ENCODE measurements at places on chromosomes 12 and 14.

- DNase-seq: no peak
Observed at GRCh38 chr12:28034271-28034670, 61.7 kb upstream of the PTHLH start.

DNA sequence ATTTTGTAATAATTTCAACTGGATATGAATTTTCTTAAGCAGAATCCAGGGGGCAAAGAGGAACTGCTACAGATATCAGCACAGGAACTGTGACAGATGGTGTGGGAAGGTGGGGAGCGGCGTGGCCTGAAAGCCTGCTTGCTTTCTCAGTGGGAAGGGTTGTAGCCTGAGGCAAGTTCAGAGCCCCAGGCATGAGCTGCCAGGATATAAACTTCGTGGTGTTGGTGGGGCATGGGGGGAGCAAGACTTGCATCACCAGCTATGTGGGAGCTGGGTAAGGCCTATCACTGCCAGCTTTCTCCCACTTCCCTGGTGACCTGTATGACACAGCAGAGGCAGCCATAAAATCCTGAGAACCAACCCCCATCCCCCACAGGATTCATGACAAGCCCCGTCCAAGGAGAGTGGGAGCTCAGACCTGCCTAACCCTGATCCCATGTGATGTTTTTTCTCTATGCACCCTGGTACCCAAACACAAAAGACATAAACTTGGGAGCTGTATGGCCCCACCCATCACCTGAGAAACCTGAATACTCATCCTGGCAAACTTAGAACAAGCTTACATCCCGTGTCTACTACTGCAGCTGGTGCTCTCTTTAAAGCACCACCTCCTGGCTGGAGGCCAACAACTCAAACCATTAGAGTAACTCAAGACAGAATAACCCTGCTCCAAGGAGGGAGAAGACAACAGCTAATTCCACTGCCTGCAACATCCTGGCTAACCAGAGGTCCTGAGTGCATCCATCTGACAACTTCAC, 16.5 kb downstream of the CLEC1A start:
- DNase-seq: no peak

DNA sequence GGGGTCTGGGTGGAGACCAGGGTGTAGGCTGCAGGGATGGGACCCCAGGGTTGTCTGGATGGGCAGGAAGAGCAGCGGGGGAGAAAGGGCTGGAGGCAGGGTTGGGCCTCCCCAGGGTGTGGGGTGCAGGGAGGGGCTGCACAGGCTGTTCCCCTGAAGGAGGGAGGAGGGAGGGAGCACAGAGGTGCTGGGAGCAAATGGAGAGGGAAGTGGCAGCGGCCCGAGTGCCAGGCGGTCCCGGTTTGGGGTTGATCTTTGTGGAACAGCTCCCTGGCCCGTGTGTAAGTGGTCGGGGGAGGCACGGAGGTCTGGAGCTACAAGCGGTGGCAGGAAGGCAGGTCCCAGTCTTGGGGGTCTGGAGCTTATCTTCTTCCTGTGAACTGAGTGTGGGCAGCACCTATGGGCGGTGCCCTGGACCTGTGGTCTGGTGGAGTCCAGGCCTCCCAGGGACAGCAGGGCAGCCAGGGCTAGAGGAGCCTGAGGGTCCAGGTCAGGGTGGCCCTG, 391.6 kb downstream of the TMEM121 start:
- peak; percentile 4 for DNase-seq

DNA sequence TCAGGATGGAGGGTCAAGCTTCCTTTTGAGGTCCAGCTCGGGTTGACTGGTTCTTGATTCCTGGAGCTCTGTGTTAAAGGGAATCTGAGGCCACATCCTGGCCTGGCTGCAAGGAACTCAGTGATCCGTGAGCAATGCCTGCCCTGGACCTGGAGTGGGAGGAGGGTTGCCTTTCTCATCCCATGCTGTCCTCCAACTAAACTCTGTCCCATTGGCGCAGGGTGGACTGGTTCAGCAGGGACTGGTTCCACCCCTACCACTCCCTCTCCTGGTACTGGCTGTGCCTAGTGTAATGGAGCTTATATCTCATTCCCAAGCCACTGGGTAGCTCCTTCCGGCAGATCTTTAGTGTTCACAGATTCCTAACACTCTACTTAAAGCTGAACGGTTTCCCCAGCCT, 3.9 kb upstream of the CMKLR1 start:
- no peak for DNase-seq

- no peak for DNase-seq
Observed at GRCh38 chr12:1696800-1697199, 5.9 kb downstream of the ADIPOR2 start.

DNA sequence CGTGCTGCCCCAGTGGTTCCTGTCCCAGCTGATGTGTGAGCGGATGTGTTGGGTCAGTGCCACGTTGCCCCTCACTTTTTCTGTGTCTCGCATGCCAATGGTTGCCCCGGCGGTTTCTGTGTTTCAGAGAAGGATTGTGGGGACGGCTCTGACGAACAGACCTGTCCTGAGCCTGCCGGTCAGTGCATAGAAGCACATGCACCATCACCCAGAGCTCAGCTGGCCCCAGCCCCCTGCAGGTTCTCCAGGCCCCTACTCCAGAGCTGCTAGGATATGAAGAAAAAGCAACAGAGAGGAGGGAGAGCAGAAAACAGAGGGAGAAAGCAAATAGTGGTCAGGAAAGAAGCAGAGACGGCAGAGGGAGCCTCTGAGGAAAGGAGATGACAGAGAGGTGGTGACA, 20.6 kb upstream of the LRP1-AS start:
- no peak for DNase-seq

DNA sequence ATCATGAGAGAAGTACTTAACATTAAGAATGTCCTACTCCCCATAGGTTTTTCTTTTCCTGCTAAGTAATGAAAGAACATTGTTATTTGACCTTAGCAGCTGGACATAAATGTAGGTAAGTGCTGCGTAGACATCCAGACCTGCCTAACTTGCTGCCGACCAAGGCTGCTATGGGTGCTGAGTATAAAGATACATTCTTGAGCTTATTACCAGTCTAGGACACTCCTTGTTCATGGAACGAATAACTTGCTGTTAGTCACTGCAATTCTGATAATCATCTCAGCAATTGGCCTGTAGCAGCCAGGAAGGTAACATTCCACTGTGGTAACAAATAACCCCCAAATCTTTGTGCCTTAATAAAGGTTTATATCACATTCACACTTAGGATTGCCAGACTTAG, 478.1 kb downstream of the VRK1 start:
- DNase-seq: no peak

GRCh38 chr14:26887847-26888246, 290.0 kb upstream of the NOVA1 start:
- no peak for DNase-seq

DNA sequence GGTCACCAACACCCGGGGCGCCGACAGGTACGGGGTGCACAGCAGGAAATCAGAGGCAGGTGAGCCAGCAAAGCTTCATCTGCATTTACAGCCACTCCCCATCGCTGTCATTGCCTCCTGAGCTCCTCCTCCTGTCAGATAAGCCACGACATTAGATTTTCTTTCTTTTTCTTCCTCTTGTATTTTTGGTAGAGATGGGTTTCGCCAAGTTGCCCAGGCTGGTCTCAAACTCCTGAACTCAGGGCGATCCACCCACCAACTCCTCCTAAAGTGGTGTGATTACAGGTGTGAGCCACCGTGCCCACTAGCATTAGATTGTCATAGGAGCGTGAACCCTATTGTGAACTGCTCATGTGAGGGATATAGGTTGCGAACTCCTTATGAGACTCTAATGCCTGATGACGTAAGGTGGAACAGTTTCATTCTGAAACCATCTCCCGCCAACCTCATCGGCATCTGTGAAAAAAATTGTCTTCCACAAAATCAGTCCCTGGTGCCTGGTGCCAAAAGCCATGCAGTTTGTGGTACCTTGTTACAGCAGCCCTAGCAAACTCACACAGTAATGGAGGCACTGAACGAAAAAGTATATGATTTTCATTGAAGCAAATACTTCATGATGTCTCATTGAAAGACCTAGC, 1.5 kb downstream of the STYK1 start:
- no peak for DNase-seq

DNA sequence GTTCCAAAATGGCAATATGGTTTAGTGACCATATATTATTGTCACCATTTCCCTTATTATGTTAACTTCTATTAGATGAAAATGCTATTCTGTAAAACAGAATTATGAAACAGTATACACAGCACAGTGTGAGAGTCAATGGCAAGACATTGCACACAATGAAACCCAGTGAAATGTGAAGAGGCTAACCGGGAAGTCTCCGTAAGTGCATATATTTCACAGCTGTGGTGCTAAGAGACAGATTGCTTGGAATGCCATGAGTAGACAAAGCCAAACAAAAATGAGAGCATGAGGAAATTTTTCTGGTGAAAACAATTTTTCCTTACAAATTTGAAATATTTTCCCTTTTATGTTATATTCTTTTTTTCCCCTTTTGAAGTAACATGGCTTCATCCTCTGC, 49.4 kb downstream of the DYRK2 start:
- no peak for DNase-seq

GRCh38 chr12:19186722-19187661, 57.5 kb downstream of the PLEKHA5 start:
- DNase-seq: no peak

GRCh38 chr12:57242691-57243454, 8.1 kb downstream of the STAC3 start:
- DNase-seq: peak; percentile 52

- no peak for DNase-seq
Observed at GRCh38 chr14:21735639-21736307, 62.2 kb upstream of the OR4E1 start.

DNA sequence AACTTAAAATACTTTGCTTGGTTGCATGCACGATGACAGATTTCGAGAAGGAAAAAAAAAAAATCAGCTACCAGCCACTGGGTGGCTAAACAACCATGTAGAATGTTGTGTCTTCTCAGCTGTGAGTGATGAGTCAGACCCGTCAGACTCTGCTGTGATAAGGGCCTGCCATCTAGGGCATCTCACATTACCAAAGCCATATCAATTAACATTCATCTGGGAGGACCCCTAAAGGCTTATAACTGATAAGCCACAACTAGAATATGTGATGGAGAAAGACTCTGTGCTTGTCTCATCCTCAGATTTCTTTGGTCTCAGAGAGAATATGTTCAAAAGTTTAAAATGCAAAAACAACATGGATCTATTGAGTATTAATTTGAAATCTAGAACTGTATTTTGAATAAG, 111.5 kb downstream of the PAX9 start:
- DNase-seq: no peak

- no peak for DNase-seq
Observed at GRCh38 chr14:84087986-84088531, 1441.9 kb upstream of the FLRT2 start.

GRCh38 chr12:4289998-4290790, 16.6 kb downstream of the CCND2 start:
- no peak for DNase-seq

DNA sequence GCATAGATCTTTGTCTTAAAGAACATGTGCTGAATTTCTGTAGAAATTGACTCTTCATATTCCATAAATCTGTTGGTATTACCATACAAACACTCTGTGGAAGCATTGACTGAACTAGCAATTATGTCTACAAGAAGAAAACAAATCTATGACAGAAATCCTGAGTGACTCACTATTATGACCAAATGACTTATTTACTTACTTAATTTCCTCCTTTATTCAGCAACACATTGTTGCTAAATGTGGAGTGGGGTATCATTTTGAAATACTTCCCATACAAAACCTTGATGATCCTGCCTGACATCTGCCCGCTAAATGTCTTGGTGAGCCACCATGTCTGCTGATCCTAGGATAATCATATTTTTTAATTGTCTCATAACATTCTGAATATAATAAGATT, 99.1 kb upstream of the SLCO1C1 start:
- DNase-seq: no peak

DNA sequence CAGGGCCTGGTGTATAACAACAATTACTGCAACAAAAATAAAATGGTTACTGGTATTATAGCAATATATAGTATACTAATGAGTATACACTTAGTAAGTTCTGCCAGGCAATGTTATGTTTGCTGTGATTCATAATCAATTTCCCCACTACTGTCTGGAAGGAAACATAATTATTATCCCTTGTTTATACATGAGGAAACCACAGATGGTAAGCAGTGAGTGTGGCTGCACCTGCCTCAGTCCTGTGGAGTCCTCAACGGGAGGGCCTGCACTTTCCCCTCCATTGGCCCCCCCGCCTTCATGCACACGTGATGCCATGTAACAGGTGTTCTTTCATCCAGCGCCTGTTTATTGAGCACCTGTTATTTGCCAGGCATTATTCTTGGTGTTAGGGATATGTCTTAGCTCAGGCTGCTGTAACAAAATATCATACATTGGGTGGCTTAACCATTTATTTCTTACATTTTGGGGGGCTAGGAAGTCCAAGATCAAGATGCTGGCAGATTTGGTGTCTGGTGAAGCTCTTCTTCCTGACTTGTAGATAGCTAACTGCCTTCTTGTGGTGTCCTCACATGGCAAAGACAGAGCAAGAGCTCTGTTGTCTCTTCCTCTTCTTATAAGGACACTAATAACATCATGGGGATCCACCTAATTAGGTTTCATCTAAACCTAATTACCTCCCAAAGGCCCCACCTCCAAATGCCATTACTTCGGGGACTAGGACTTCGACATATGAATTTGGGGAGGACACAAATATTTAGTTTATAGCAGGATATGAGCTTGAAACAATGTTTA, 59.5 kb upstream of the CHGA start:
- no peak for DNase-seq

DNA sequence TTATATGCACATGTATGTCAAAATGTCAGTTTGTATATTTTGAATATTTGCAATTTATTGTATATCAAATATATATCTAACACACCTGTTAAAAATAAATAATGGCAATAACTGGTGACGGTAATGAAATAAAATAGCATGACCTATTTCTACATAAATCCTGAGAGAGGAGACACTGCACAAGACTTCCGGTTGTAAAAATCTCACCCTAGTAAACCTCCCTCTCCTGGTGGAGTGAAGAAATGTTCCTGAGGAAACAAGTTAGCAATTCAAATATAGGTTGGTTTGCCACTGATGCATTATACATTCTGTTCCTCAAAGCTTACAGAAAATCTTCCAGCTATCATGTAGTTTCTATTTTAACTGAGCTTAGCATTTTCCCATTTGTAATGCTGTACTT, 166.1 kb upstream of the SYT10 start:
- no peak for DNase-seq

GRCh38 chr14:86012461-86012860, 482.5 kb downstream of the FLRT2 start:
- DNase-seq: no peak

DNA sequence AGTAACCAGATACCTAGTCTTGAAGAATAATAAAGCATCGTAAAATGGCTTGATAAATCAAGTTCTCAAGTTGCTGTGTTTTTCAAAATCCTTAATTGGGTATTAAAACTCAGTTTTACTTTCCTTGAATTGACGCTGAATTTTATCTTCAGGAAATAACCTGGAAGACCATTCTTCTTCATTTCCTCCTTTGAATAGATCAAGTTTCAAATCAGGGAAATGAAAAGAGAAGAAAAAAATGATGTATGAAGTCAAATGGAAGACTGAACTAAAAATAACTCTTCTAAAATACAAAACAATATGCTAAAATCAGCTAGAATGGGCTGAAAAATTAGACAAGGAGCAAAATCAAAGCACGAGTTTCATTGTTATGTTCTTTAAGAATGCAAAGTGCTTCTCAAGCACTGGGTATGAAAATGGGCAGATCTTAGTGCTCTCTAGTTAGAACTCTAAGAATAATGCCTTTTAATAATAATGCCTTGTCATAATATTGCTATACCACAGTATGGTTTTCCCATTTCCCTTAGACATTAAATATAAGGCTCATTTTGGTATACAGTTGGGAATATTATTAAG, 54.6 kb upstream of the CLEC14A start:
- no peak for DNase-seq

- DNase-seq: no peak
Observed at GRCh38 chr14:60862283-60862682, 118.6 kb downstream of the TRMT5 start.

- DNase-seq: no peak
Observed at GRCh38 chr12:50916292-50916691, 36.1 kb upstream of the HIGD1C start.
